ENCODE measurements at places on chromosomes 7 and 10.

DNA sequence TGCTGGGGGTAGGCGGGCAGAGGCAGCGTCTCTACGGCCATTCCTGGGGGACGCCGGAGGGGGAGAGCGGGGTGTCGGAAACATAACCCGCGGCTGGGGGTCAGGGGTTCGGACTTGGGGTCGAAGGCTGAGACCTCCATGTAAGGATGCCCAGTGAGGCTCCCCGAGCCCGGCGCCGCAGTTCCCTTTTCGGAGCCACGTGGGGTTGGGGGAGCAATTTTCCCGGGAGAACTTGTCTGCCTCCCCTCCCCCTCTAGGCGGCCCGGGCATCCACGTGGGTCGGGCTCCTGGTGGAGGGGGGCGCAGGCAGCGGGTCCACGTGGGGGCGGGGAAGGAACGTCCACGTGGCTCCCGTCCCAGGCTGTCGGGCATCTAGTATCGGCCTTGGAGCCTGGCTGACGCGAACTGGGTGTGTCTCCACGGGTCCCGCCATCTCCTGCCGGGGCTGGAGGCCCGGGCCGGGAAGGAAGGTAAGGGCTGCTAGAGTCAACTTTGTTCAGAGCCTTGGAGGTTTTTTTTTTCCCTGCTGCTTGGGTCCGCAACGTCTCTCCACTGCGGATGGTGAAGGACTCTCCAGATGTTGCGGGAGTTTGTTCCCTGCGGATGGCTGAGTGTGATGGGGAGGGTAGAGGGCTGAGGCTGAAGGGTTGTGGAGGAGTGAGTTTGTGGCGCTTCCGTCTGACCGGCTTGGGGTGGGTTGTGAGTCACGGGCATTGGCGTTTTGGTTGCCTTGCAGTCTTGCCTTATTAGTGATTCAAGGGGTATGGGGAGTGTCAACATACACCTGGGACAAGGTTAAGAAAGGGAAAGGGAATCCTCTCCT lies 744 bp downstream of the PPRC1 start:
- DNase-seq, result peak; percentile 65

- no peak for DNase-seq
Measured at GRCh38 chr7:55230014-55230413, 135.1 kb upstream of the LANCL2 start.

DNA sequence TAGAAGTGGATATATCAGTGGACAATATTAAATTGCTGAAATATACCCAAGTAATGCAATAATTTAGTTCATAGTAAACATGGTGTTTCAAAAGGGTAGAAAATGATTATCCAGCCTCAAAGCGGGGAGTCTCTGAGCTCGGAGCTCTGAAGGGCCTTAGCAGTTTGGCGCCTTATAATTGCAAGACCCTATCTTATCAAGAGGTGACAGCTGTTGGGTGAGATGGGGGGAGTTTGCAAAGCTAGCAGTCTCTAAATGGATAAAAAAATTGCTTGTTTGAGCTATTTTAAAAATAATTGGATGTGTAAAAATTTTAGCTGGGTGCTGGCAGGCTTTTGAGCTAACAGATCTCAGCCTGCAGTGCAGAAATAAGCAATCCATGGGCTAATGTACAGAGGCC lies 219.2 kb downstream of the CCSER2 start:
- DNase-seq, result no peak

- no peak for DNase-seq
Measured at GRCh38 chr10:79392506-79393176, 45.4 kb downstream of the PPIF start.

- no peak for DNase-seq
Measured at GRCh38 chr7:127578711-127579275, 6.6 kb downstream of the GCC1 start.

- DNase-seq, result no peak
Measured at GRCh38 chr10:103353281-103353680, 2.3 kb upstream of the PCGF6 start.

GRCh38 chr10:112532189-112532588 lies 85.2 kb downstream of the VTI1A start:
- DNase-seq, result no peak

GRCh38 chr10:42955493-42955889 lies 121.4 kb upstream of the RET start:
- no peak for DNase-seq

- no peak for DNase-seq
Measured at GRCh38 chr7:84183741-84184140, 10.8 kb downstream of the SEMA3A start.

DNA sequence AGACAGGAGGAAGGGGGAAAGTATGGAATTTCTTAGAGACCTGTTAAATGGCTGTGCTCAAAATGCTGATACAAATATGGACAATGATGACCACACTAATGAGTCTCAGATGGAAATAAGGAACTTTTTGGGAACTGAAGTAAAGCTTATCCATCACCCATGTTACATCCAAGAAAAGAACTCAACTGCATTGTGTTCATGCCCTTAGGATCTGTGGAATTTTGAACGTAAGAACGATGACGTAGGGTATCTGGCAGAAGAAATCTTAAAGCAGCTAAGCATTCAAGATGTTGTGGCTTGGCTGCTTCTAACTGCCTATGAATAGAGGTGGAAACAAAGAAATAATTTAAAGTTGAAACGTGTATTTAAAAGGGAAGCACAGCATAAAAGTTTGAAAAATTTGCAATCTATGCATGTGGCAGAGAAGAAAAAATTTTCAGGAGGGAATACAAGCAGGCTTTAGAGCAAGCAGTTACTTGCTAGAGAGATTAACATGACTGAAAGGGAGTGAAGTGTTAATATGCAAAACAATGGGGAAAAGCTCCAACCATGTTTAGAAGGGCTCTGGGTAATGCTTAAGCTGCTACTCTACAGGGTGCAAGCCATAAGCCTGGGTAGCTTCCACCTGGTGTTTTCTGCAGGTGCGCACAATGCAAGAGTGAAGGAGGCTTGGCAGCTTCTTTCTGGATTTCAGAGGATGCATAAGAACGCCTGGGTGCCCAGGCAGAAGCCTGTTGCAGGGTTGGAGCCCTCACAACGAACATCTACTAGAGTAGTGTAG lies 499.7 kb upstream of the SEMA3D start:
- no peak for DNase-seq

DNA sequence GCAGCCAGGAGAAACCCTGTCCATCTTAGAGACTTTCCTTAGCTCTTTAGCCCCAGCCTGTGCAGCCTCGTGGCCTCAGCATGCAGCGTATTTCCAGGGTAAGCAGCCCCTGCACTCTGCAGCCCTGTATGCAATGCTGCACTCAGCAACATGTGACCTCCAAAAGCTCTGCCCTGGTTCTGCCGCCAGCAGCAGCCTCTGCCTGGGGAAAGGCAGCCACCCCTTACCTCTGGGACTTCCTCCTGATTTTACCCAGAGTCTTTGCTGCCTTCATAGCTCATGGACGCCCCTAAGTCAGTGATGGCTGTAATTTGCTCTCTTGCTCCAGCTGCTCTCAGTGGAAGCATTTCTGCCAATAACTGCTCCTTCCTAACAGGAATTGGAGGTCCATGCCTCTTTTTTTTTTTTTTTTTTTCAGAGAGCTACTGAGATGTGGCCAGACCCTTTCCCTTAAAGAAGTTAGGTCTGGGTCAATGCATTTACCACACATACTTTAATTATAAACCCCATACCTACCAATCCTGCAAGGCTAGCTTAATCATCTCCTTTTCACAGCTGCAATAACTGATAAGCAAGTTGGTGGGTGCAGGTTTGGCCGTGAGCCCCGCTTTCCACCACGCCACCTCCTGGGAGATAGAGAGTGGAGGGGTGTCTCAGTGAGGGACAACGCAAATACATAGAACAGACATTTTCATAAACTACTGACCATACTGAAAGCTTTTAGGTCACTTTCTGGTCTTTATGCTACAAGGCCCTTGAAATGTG lies 71.7 kb downstream of the RAMP3 start:
- DNase-seq, result no peak

GRCh38 chr7:126803060-126803665 lies 449.6 kb downstream of the GRM8 start:
- no peak for DNase-seq

DNA sequence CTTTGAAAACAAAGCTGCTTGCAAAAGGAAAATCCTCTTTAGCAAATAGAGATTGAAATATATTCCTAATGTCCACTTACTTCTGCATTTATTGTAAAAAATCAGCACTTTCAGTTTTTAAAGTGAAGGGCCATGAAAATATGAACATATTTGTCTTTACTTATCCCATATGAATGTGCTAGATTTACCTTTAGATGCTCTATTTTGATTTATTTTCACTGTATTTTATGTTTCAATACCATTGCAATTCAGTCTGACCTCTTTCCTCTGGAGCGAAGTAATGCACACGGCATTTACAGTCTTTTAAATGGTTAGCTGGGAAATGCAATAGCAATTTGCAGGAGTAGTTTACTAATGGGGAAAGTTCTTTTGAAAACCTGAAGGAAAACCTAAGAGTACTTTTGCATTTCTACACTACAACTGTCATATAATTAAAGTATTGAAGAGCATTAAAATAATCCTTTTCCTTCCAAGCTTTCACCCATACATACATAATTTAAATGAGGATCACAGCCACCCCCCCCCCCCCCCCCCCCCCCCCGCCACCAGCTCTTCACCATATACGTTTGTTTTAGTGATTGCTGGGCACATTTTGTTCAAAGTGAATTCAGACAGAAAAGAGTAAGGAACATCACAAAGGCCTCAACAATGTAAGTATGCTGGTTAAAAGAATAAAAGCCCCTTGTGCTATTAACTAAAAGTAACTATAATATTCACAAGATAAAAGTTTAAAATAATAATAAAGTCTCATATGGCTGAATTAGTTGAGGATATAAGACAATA lies 3.5 kb downstream of the SKIDA1 start:
- no peak for DNase-seq

Data from stimulated activated CD8-positive, alpha-beta memory T cell treated with anti-CD3 and anti-CD28 coated beads, Interleukin-7, amount 100 ng/mL, for 4 hours (primary cell).